HAP-1 (cell line): ENCODE measurements at places on chromosomes 7 and 10.

GRCh38 chr7:36750451-36750850 is 26.2 kb upstream of the AOAH start:
- DNase-seq, result no peak

- no peak for DNase-seq
Measured at GRCh38 chr7:100728196-100728595, 5.2 kb upstream of the ZAN start.

GRCh38 chr7:20399521-20399920 is 68.8 kb downstream of the ITGB8 start:
- no peak for DNase-seq

GRCh38 chr7:7675686-7676085 is 35.1 kb downstream of the UMAD1 start:
- no peak for DNase-seq

DNA sequence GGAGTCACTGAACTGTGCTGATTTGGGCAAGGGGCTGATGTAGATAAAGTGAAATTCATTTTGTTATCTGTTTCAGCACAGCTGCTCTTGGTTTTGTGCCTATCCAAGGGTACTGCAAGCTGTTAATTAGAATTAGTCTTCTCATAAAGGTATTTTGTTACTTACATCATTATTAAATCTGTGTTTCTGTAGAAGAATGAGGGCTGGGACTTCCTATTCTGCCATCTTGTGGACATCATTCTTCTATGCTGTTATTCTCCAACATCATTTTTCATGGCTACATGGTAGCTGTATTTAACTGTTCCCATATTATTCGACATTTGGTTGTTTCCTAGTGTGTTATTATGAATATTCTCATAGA is 76.2 kb upstream of the CCDC71L start:
- DNase-seq, result no peak

GRCh38 chr10:119546009-119546408 is 3.5 kb upstream of the RGS10 start:
- no peak for DNase-seq

- no peak for DNase-seq
Measured at GRCh38 chr7:30327813-30328212, 43.4 kb downstream of the ZNRF2 start.

DNA sequence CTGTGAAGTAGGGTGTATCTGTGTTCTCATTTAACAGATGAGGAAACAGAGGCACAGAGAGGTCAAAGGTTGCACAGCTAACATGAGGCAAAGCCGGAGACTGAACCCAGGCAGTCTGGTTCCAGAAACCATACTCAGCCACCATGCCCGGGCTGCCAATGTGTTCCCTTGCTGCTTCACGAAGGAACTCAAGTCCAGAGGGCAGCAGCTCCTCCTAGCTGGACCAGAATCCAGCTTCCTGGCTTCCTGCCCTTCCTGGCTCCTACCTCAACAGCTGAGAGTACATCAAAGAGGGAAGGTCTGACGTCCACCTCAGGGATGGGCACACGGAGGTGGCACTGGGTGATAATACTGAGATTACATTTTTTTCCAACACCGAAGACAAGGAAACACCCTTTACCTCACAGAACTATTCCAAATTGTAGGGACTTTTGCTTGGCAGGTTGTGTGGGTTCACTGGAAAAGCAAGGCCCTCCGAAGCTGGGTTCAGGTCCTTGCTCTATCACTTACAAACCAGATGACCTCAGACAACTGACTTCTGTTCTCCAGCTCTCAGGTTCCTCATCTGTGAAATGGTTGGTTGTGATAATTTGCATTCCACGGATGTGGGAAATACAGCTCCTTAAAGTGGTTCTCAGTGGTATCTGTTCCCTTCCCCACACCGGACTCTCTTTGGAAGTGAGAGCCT is 154.1 kb upstream of the ZMIZ1 start:
- DNase-seq, result no peak

DNA sequence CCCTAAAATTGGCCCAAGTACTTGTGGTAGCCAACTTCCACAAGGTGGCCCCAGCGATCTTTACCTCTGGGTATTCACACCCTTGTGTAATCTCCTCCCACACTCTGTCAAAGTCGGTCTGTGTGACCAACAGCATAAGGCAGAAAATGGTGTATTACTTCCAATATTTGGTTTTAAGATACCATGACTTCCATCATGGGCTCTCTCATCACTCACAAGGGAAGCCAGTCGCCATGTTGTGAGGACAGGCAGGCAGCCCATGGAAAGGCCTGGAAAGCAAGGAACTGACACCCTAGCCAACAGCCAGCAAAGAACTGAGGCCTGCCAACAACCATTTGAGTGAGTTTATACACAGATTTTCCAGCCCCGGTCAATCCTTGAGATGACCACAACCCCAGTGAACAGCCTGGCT is 91.0 kb upstream of the KMT2E start:
- peak; percentile 85 for DNase-seq

GRCh38 chr7:90593205-90593604 is 2.9 kb upstream of the CDK14 start:
- no peak for DNase-seq
